ENCODE measurements at places on chromosomes 13 and 19. TPM values are rescaled to one million over a fixed set of nuclear protein-coding genes. Genes with fewer than 3 reads are reported as not detected.

The CEACAM8 gene
- total RNA-seq: not detected

The ADAMTS10 gene
- total RNA-seq: 1.2 TPM

The ZNF737 gene
- 3.0 TPM for total RNA-seq

GRCh38 chr19:23887642-23888041, 27.0 kb upstream of the ZNF726 start:
- no peak for DNase-seq

DNA sequence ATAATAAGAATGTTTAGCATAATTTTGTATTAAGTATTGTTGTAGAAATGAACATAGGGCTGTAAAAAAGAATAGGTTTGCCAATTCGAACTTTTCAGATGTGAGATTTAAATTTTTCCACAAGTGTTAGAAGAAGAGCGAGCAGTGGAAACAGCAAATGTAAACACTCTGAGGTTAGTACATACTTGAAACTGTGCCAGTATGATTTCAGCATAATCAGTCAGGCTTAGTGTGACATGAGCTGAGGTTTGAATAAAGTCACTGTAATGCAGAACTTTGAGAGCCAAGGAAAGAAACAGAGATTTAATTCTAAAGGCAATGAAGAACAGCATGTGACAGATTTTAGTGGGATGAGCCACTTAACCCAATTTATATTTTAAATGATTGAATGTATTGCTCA, 2166.4 kb downstream of the PCDH9 start:
- peak; percentile 20 for DNase-seq

DNA sequence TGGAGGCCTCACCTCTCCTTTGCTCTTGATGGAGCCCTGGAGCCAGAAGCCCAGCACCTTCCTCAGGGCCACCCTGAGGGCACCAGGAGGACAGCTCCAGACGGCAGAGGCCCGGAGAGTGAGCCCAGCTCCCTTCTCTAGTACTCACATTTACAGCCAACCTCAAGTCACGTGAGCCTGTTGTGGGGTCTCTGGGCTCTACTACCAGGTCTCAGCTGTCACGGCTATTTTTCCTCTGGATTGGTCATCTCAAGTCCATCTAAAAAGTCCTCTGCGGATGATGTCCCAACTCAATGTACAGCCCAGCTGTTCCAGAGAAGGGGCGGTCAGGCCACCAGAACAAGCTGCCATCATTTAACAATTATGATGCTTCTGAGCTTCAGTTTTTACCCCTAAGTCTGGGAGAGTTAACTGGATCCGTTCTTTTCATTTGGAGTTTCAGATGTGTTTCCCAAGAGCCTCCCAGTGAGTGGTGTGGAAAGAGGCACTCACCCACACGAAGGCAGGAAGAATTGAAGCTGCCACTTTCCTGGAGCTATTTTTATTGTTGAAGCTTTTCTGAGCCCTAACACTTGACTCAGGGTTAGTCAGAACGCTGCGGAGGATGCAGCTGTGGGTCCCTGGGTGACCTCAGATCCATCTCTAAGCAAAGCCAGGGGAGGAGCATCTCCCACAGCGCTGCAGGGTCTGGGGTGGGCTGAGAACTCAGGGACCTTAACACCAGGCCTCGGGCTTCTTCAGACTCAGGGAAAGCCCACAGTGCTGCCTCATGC, 143.5 kb upstream of the UBL3 start:
- DNase-seq: peak; percentile 81

DNA sequence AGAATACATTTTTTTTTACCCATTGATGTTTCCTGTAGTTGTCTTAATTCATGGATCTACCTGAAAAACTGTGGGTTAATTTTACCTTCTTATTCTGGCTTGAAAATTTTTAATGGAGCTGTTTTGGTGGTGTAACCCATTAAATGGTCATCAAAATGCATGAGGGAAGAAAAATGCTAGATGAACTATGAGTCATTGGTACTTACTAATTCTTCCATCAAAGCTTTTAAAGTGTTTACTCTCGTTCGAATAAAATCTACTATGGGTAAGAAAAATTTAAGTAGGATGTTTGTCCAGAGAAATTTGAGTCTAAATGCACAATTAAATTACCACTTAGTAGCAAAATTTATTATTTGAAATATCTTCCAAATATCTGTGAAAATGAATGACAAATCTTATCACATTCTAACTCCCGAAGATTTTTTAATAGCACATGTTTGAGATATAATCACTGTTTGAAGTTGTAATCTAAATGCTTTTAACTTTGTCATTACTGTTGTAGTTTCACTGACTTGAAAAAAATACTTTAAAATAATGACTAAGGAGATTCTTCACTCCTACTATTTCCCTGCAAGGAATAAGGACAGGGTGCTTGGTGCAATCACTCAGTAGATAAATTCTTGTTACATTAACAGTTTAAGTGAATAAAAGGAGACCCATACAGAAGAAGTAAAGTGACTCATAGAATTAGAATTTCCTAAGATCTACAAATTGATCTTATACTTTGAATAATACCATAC, 437.7 kb downstream of the IRS2 start:
- DNase-seq: peak; percentile 59

- no peak for DNase-seq
Observed at GRCh38 chr13:42487221-42487620, 86.7 kb upstream of the TNFSF11 start.

DNA sequence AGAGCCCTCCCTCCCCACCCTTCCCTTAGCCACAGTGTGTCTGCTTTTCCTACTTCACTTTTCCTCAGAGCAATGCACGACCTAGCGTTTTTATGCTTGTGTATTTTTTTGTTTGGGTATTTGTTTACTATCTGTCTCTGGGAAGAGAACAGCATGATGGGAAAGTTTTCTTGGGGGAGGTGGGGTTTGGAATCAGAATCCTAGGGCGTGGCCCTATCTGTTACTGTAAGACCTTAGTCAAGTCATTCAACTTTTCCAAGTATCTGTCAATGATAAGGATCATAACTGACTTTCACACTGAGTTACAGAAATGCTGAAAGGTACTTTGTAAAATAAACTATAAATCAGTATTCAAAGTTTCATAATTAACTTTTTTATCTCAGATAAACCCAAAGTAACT, 146.3 kb upstream of the WASF3 start:
- no peak for DNase-seq

DNA sequence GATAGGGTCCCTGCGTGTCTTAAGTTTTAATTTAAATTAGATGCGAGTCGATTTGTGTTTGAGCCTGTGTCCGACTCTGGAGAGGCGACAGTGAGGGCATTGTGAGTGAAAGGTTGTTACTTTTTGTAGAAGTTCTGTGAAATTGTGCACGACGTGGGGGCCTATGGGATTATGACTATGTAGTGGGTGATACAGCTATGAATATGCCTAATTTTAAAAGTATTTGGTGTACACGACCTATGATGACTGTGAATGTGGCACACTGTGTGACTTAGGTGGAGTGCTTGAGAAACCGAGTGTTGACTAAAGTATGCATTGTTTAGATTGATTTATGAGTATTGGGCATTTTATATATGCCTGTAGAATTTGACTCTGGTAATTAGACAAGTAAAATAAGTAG, 646 bp downstream of the ZNF567 start:
- DNase-seq: no peak

Measured in HFFc6 (cell line).